Glomerular endothelial cell (primary cell): ENCODE measurements at places on chromosomes 7 and 10.
A peak's percentile ranks its signal among the peaks of the same experiment; 100 is the strongest.

DNA sequence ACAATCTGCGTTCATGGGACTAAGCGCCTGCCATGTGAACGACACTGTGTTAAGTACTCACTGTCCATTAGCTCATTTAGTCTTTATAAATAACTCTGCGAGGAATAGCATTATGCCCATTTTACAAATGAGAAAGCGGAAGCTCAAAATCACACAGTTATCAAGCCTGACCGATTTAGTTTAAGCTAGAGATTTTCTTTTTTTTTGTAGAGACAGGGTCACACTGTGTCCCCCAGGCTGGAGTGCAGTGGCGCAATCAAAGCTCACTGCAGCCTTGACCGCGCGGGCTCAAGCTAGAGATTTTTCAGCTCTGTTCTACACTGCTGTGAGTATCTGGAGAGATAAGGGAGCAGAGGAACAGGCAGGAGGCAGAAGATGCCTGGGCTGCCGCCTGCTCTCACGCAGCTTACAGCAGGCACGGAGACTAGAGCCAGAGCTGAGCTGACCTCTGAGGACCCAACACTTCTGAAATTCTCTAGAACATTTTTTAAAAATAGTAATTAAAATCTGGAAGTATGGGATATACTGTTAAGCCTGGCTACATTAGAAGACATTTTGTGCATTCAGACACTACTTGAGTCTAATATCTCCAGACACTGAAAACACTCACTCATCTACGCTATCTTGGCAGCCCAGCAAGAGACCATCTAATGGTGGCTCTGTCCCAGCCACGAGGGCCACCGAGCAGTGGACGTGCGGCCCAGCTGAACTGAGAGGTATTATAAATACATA, 38.7 kb downstream of the GNA12 start:
- no peak for DNase-seq

- DNase-seq = no peak
Measured at GRCh38 chr7:75987026-75987804, 7.2 kb downstream of the TMEM120A start.

DNA sequence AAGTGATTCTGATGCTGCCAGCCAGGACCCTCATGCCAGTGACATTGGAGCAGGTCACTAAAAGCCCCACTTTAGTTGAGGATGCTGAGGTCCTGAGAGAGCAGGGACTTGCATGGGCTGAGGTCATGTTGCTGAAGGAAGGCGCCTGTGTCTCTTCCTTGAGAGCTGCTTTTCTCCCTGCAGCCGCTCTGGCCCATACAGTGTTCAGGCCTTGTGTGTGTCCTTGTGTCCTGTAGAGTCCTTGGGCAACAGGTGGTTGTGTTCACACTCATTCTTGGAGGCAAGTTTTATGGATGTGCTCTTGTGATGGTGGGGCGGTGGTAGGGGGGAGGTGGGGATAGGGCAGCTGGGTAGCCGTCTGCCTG, 33.3 kb downstream of the TSPAN14 start:
- DNase-seq = no peak

GRCh38 chr10:120386896-120387295, 70.1 kb upstream of the PLPP4 start:
- DNase-seq = no peak

DNA sequence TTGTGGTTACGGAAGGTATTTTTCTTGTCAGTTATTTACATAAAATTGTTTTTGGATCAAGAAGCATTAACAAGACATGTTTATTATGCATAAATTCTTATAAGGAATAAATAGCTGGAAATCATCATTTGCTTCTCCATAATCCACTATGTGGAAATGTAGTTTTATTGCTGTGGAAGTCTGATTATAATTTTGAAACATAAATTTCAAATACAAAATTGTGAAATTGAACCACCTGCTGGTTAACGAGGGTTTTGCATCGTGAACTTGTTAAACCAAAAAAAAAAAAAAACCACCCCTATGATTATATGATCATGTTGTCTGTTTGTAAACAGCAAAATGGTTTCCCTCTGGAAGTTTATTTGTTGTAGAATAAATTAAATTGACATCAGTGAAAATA, 25.9 kb downstream of the ABRAXAS2 start:
- no peak for DNase-seq

DNA sequence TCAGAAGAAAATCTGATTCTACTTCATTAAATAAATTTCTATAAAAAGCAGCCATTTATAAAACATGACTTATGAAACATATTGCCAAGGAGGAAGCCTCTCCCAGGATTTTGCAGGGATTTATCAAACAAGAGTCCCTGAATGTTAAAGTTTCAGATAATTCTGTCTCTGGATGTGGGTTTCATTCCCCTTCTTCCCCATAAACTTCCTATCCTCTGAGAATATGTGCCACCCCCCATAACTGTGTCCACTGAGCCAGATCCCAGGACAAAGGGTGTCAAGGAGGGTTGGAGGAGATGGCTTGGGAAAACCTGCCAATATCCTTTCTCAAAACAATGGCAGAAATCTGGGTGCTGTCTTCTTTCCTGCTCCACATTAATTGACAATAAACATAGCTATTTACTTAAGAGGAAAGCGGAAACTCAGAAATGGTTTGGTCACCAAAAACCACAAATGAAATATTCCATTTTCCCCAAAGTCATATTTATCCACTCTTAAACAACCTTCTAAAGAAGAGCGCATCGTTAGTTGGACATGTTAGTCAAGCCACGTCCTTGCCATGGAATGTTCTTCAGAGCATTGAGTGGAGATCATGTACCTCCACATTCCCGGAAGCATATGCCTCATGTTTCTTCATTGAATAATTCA, 54.3 kb upstream of the AKR1E2 start:
- DNase-seq = no peak

GRCh38 chr7:123570390-123571182, 13.0 kb upstream of the NDUFA5 start:
- DNase-seq = no peak

- DNase-seq = peak; percentile 4
Measured at GRCh38 chr7:30740417-30741181, 11.3 kb upstream of the INMT start.

GRCh38 chr7:83836028-83836427, 187.1 kb upstream of the SEMA3E start:
- DNase-seq = no peak

DNA sequence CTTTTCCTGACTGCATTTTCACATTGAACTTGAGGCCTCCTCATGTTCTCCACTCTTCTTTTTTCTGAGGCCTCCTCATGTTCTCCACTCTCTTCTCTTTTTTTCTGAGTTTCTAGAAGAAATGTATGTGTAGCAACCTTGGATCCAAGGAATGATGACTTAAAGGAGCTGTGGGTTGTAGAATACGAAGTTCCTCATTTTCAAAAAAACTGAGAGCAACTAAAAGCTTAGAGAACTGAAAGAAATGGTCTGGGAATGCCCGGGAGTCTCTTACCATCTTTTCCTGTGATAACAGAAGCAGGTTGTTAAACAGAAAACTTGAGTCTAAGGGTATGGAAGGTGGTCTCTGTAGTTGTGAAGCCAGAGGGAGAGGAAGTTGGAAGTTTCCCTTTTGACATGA, 32.8 kb downstream of the MRPS33 start:
- DNase-seq = no peak

DNA sequence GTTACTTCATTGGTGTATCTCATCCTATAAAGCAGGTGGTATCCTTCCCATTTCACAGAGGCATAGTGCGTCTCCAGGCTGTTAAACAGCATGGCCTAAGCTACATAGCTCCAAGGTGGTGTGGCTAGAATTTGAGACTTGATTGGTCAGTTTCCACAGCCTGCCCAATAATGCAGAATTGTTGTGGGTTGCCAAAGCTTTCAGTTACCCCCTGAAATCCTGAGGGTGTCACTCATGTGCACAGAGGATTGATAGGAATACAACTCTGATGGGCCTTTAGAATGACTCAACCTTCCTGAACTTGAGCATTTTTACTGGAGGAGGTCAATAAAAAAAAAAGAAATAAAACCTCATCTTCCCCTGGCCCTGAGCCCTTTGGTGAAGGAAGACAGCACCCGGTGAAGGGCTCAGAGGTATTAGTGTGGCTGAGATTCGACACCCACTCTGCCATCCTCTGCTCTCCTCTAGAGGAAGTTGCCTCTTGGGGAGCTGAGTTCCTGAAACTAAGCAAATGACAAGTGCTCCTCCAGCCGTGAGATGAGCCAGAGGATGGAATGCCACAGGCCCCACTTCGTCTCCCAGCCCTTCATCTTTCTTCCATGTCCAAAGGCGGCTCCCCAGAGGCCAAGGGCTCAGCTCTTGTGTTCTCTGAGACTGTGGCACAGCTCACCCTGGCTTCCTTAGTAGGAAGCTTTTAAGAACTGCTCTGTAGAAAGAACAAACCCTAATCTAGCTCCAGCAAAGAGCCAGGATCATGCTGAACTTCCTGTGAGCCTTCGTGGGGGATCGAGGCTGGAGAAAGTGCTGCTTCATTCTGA, 1.0 kb downstream of the ACSL5 start:
- no peak for DNase-seq
